CD4-positive, alpha-beta T cell treated with Interleukin-6 at 100 ng/mL for 8 hours (primary cell): ENCODE measurements at places on chromosomes 4 and X.

DNA sequence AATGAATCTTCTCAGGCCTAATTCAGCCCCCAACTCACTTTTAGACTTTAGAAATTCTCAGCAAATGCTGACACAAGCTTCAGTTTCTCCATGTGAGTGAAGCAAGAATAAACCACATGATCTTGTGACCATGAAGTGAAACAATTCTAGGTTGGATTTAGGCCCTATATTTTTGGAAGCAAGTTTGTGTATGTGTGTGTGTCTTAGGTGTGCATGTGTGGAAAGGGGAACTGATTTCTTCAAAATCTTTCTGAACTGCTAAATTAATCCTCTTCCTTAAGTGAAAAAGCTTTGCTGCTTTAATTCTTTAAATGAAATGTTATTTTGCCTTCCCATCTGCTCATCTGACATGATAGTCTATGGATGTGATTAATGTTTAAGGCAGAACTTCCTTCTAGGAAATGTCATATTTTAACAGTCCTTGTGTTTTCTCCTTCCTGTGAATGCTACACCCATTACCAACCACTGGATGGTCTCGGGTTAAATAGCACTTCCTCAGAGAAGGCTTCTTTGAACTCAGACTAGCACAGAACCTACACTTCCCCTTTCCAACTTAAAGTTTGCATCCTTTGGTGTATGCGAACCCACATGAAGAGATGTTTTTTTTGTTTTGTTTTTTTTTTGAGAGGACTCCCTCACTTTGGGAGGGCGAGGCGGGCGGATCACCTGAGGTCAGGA, 1.2 kb upstream of the TMEM144 start:
- no peak for DNase-seq

DNA sequence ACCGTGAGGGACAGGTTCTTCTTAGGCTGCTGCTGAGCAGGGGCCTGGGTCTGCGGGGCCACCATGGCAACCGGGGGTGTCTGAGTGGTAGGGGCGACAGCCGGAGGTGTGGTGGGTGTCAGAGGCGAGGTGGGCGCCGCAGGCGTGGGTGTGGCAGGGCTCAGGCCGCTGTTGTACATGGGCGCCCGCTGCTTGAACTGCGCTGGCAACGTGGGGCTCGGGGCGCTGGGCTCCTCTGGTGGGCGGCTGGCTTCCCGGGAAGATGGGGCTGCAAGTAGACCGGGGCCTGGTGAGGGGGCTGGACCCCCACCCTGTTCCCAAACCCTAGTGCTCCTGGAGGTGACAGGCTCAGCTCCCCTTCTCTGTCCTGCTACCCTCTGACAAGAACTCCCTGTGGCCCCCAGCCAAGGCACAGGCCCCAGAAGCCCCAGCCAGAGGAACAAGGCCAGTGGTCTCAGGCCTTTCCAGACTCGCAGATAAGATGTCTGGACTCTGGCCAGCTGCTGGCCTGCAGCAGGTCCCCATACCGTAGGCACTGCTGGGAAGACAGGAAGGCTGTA, 24.8 kb downstream of the NELFA start:
- DNase-seq, result no peak

- DNase-seq, result peak; percentile 18
Observed at GRCh38 chrX:71609095-71609750, 9.1 kb downstream of the CXCR3 start.

- DNase-seq, result no peak
Observed at GRCh38 chr4:106041294-106042002, 146.2 kb downstream of the NPNT start.

- DNase-seq, result no peak
Observed at GRCh38 chr4:187302457-187303150, 578.9 kb upstream of the FAT1 start.

GRCh38 chr4:121375262-121375661, 5.6 kb downstream of the QRFPR start:
- DNase-seq, result no peak

DNA sequence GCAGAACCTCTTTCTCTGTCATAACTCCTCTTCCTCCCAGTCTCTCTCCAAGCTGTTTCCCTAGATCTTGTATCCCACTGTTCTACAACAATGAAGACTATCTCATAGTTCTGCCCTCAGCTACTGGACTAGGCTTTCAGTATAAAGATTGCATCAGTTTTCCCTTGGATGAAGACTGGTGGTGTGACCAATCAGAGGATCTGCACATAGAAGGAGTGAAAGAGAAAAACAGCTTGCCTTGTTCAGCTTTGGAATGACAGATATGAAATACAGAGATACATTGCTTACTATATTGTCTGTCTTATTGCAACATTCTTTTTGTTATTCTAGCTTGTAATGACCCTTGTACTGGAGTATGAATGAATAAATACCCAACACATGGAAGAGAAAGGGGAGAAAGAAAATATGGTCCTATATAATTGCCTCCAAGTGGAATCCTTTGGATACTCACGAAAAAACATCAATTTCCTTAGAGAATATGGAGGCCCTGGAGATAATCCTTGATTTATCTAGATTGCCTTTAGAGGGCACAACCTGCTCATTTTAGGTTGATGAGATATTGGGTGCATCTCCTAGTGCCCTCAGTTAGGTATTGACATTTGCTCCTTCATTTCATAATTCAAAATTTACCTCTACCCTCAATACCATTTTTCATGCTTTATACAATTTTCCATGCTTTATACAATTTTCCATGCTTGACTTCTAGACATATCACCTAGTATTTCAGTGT, 395.8 kb downstream of the NAF1 start:
- DNase-seq, result no peak

DNA sequence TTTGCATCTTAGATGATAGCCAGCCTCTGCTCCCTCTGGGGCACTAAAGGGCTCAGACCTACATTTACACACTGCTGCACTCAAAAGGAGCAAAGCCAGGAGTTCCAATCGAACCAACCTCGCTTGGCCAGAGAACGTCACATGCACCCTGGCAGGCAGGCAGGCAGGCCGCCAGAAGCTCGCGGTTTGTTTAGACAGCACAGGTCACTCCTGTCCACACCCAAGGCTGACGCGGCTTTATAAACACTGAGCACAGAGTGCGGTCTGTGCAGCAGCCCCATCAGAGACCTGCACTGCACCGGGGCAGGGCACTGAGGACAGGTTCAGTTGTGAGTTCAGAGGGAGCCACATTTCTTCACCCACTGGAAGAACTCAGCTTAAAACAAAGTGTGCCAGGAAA, 143.9 kb downstream of the BCOR start:
- DNase-seq, result no peak

GRCh38 chrX:21781525-21781924, 23.6 kb upstream of the SMPX start:
- DNase-seq, result no peak

GRCh38 chr4:7031558-7032449, 11.4 kb upstream of the TADA2B start:
- DNase-seq, result no peak

- DNase-seq, result no peak
Observed at GRCh38 chr4:31126881-31127398, 406.8 kb downstream of the PCDH7 start.

DNA sequence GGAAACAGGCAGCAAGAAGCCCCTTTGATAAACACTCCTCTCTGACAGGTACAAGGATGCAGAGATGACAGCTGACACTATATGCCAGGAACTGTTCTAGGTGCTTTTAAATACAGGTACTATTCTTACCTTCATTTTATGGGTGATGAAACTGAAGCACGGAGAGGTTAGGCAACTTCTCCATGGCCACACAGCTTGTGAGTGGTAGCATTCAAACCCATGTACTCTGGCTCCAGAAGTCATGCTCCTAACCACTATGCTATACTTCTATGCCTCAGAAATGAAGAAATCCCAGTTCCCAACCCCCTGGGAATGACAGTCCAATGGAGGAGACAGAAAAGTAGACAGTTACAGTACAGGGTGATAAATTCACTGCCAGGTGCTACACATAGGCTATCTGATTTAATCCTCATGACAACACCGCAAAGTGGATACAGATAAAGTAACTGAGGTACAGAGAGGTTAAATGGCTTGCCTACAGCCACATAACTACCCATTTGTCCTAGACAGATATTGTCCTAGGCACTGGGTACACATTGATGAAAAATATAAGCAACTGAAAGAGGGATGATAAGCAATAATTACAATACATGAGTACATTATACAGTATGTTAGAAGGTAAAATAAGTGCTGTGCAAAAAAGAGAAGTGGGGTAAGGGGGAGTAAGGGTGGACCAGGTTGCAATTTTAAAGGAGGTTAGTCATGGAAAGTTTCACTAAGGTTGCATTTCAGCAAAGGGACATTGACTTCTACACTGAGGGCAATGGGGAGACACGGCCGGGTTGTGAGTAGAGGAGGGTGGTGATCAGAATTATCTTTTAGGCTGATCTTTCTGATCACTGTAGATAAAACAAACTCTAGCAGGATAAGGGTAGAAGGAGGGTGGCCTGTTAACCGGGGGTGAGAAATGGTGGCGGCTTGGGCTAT, 1.6 kb upstream of the F8 start:
- no peak for DNase-seq

DNA sequence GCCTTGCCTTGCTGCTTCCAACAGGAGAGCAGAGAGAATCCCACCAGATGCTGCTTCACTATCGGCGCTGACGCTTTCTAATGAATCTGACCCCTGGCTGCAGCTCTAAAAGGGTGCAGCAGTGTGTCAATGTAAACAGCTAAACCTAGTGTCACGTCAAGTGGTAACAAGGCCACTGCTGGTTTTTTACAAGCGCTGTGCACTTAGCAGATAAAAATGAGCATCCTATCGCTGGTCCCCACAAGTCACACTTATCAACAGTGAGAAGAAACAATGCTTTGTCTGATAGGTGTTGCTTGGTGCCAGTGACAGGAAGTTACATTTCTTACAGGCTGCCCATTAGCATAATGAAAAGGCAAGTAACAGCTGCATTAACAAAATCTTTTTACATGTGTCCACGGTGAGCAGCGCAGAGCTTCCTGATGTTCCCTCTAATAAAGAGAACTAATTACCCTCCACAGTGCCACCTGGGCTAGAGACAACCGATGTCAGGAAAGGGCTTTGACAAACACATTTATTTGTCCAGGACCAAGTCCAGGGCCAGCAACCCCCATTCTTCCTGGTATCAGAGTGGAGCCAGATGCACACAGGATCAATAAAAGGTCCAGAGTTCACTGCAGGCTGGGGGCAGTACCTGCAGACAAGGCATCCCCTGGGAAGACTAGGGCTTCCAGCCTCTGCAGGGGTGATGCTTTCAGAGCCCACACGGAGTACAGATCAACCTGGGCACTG, 176.0 kb downstream of the MGST2 start:
- DNase-seq, result no peak

DNA sequence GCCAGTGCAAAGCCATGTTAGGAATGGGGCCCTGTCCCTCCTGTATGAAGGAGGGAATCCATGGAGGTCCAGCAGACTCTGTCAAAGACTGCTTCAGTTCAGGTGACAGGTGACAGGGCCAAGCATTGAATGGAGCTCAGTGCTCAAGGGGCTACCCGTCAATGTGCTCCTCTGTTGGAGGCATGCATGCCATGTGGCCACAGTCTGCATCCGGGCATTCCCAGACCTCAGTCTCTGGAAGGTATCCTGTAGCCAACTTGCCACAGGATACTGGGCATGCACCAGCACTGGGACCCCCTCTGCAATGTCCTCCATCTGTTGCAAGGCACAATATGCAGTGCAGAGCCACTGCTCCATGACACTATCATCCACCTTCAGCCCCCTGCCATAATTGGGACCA, 136.1 kb upstream of the GATB start:
- DNase-seq, result no peak
